ENCODE measurements at places on chromosomes 3 and 15.

DNA sequence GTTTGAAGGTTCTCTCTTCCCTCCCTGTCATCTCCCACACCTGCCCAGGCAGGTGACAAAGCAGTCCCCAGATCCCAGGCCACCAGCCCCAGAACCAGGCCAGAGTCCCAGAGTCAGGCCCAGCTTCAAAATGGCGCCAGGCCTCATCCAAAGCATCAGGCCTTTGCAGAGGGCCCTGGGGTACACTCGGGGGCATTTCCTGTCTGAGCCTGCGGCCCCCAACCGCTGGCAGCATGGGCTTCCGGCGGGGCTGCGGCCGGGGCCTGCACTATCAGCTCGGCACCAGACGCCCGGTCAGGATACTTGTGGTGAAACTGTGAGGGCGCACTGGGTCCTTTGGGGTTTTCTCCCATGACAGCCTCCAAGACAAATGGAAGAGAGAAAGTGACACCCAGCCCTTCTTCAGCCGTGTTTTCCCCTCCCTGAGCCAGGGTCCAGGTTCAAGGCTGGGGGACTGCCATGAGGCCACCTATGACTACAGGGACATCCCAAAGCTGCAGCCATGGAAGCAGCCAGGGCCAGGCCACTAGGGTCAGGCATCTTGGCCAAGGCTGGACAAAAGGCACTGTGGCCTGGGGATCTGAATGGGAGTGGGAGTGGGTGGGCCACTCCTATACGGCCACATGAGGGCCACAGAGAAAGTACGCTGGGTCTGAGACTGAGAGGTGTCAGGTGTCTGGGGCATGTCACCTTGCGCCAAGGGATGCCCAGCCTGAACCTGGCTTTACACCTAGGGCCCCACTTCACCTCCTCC lies 33.9 kb downstream of the RPN1 start:
- DNase-seq, result no peak

DNA sequence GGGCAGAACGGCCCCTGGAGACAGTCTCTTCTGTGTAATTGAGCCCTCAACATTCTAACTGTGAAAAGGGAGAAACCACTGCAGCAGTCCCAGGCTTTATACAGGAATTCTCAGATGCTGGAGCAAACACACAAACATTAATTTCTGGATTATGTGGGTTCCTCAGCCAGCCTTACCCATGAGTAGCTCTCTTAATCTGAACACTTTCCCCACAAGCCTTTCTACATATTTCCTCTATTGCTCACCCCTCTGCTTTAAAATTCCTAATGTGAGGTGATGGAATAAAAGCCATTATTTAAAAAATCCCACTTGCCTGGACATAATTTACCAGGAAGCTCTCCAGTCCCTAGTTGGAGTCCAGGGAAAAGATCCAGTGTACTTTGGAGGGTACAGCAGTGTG lies 139.0 kb downstream of the CTNNB1 start:
- no peak for DNase-seq

GRCh38 chr15:35288580-35288979 lies 203.5 kb upstream of the NANOGP8 start:
- DNase-seq, result no peak

DNA sequence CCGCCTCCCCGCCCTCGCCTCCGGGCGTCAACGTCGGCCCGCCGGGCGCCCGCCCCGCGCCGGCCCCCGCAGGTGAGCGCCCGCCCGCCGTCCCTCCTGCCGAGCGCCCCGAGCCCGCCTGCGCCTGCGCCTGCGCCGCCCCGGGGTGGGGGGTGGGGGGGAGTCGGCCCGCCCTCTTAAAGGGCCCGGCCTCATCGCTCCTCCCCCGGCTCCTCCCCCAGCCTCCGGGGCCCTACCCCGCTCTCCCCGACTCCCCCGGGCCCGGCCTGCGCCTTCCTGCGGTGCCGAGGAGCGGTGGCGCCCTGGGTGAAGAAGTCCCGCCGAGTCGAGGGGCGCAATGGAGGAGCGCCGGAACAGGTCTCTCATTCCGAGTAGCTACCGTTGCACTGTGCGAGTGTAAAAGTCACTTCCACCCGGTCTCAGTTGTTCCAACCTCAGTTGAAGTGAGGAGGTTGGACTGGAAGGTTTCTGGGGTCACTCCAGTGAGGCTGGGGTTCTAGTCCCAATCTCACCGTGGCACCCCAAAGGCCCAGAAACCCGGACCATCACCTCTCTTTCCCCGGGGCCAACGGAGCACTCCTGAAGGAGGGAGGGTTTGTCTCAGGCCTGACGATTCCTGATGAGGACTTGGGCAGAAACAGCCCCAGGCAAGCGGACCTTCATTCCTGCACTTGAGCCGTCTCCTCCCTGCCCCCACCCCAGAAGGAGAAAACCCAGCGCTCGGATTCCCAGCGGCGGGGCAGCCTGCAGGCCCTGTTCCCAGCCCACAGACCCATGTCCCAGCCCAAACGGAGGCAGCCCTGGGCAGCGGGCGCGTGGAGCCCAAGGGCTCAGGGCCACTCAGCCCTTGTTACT lies 1.5 kb upstream of the TNK2 start:
- peak; percentile 70 for DNase-seq

DNA sequence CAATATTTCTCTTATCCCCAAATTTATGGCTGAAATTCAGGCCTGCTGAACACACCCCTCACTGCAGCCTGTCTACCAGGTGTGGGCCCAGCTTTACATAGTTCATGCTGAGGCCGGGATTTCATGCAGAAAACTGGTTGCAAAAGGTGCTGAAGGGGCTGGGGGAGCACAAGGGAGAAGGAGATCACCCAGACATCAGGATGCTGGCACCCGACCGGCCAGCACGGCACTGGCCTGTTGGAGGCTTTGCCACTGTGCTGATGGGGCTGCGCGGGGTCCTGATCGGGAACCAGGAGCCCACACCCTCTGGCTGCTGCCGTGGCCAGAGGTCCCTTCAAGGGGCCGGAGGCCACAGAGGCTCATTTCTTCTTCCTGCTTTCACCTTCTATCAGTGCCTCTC lies 177.9 kb upstream of the C2CD4B start:
- no peak for DNase-seq

- DNase-seq, result peak; percentile 13
Observed at GRCh38 chr15:61527836-61528580, 298.9 kb upstream of the RORA start.

GRCh38 chr3:166810741-166811445 lies 569.2 kb downstream of the ZBBX start:
- no peak for DNase-seq

- DNase-seq, result no peak
Observed at GRCh38 chr15:77119446-77119845, 48.5 kb upstream of the TSPAN3 start.
